Stimulated activated CD4-positive, alpha-beta T cell treated with anti-CD3 and anti-CD28 coated beads, Interleukin-12 subunit alpha, Interleukin-12 subunit beta, amount 100 ng/mL, for 48 hours (primary cell): ENCODE measurements at places on chromosomes 2 and 18.

DNA sequence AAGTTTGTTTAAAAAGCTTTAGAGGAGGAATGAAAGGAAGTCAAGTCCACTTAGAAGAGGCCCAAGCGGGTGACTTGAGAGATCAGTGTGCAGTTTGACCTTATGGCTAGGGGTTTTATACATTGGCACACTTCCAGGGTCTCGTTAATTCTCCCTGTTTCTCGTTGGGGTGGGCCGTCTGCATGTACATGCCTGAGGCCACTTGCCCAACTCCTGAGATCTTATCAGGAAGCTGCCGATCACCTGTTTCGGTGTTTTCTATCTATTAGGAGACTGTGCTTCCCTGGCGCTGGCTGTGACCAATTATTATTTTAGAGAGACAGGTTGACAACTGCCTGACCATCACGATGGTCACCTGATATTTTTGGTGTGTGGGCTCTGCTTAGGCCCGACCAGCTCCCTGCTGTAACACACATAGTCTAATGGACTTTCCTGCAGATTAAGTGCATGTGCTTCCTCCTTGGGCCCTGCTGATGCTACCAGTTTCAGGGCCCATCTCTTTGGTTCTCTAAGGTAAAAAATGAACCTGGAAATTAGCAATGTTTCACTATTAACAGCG lies 31.0 kb upstream of the MSH6 start:
- DNase-seq = no peak

- DNase-seq = no peak
Measured at GRCh38 chr2:105307550-105307949, 22.0 kb downstream of the TGFBRAP1 start.

DNA sequence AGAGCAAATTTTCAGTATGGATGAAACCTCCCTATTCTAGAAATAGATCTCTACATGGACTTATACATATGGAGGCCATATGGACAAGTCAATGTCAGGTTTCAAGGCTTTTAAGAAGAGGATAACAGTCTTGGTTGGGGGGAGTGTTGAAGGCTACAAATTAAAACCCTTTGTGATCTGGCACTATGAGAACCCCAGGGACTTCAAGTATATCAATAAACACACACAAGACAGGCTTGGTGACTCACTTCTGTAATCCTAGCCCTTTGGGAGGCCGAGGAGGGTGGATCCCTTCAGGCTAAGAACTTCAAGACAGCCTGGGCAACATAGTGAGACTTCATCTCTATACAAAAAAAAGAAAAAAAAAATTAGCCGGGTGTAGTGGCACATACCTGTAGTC lies 127.2 kb upstream of the SP5 start:
- DNase-seq = no peak

- no peak for DNase-seq
Measured at GRCh38 chr2:36512705-36513104, 85.3 kb downstream of the FEZ2 start.

DNA sequence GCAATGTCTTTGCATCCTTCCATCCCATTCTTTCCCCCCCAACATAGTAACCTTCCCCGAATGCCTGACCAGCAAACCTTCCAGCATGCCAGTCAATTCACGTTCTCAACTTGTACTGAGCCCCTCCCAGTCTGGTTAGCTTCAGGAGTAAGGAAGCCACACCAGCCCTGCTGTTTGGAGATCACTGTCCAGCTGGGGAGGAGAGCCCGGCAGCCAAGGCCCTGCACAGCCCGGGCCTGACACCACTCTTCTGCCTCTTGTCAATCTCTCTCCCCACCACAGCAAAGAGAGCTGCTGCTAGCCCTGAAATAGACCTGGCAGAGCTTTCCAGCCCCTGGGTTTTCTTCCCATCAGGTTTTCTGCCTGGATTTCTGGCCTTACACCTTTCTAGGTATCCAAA lies 185.8 kb upstream of the ID2 start:
- DNase-seq = no peak
